Amniotic epithelial cell (primary cell): ENCODE measurements at places on chromosomes 1 and 21.

DNA sequence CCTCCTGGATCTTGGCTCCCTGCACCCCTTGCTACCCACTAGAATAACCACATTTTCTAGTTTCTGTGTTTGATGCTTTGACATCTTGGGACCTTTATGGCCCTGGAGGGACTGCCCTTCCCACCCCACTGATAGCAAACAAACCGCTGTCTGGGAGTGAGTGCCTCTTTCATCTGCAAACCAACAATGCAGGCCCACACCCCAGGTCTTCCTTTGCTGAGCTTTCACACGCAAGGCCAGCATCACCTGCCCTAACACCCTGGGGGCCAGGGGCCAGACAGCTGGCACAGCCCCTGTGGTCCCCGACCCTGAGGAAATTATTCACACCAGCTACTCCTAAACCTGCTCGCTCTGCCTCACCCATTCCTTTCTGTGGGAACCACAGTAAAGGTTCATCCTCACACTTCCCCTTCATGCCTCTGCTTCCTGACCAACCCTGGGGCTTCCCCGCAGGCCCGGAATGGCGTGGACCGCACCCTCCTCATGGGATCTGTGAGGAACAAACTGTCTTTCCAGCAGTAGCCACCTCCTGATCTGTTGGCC lies 15.4 kb downstream of the SLC2A7 start:
- DNase-seq, result no peak

DNA sequence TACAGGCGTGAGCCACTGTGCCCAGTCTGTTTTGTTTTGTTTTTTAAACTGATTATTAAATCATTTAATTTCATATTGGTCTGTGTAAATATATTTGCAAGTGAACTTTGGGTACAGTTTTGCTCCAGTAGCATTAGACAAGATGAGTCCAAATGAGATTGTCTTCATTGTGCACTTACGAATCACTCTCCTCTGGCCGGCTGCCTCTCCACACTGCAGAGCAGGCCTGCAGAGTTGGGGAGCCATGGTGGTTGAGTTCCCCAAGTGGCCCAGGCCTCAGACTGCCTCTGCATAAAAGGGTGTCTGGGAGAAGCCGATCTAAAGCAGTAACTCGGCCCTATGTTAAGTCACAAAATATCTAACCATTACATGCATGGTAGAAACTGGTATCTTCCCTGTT lies 74.8 kb downstream of the ATP5PO start:
- peak; percentile 14 for DNase-seq

- no peak for DNase-seq
Measured at GRCh38 chr1:213019450-213019849, 3.8 kb upstream of the ANGEL2 start.

DNA sequence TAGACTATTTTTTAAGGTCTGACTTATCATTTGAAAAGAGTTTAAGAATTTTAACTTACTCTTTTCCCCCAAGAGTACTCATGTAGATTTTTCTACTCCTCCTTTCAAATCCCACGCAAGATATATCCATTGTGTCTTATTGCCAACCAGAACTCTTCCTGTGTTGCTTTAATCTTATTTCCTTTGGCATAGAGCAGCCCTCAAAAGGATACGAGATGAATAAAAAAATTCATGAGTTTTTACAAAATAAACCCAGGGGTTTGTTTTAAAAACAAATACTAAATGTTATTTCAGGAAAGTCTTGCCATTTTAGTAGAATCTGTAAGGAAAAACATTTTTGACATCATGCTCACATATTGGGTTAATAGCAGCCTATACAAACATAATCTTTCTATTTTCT lies 543.2 kb upstream of the CXADR start:
- DNase-seq, result no peak

DNA sequence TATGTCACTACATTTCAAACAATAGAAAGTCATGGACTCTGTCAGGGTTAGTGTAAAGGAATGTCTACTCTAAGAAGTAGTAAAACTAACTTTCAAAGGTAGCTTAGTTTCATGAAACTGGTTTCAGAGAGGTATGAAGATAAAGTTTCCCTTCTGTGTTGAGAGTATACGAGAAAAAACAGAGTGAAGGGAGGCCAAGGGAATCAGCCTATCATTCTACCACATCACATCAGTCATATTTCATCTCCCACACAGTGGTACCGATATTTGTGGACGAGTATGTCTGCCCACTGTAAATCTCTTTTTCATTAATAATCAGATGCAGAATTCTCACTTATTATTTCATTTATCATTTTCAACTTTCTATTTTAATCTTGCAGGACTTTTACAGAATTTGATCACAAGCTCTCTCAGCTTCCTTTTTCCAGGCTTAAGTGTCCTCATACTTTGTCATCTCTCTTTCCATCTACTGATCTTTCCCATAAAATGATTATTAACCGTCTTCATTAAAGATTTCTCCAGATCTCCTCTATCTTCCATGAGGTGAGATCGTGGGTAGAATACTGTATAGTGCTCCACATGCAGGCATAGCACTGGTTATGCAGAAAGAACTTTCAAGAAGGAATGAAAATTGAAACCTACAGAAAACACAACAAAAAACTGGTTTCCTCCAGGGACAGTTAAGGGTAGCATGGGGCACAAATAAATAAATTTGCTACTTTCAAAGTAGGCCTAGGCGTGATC lies 11.5 kb upstream of the IFI16 start:
- DNase-seq, result no peak

DNA sequence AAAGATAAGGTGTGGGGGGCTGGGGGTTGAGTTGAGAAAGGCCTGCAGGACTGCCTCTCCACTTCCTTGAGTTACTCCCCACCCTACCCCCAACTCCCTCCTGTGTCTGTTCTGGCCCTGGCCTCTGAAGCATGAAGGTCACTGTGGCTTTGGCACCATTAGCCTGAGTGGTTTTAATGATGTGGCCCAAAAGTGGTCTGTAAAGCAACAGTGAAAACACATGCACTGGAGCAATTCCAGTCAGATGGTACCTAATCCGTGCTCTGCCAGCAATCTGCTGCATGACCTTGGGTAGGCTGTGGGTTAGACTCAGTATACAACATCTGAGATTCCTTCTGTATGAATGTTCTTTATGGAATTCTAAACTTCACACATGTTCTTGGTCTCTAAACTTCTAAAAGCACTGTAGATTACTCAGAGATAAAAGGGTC lies 86.5 kb upstream of the ATP1A1 start:
- peak; percentile 96 for DNase-seq

DNA sequence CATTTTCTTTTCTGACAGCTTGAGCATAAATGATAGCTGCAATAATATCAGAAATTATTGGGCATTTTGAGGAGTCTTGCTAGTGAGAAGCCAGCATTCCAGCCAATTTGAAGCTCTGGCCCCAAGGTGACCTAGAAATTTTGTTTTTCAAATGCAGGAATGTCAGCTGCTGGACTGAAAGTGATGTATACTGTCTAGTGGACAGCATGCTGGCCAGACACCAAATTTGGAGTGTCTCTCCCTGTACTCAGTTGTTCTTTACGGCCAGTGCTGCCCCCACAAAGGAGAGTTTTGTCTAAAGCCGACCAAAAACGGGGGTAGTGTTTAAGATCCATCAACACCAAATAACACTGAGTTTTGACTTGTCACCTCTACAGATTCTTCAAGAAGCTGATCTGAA lies 5.2 kb downstream of the RGS7 start:
- DNase-seq, result no peak

DNA sequence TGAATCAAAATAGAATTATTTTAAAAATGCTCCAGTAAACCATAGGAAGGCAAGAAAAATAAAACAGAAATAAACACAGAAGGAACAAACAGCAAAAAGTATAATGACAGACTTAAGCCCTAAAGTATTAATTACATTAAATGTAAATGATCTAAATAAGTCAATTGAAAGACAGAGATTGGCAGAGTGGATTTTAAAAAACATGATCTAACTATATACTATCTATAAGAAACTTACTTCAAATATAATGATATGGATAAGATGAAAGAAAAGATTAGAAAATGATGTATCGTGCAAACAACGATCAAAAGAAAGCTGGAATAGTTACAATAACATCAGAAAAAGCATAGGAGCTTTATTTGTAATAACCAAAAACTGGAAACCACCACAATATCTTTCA lies 90.8 kb downstream of the CAMK2N1 start:
- DNase-seq, result no peak

- no peak for DNase-seq
Measured at GRCh38 chr1:223358826-223359225, 5.2 kb downstream of the SUSD4 start.

GRCh38 chr1:159162516-159163265 lies 8.7 kb upstream of the CADM3 start:
- no peak for DNase-seq

GRCh38 chr1:200207711-200208126 lies 180.2 kb downstream of the NR5A2 start:
- DNase-seq, result peak; percentile 79

DNA sequence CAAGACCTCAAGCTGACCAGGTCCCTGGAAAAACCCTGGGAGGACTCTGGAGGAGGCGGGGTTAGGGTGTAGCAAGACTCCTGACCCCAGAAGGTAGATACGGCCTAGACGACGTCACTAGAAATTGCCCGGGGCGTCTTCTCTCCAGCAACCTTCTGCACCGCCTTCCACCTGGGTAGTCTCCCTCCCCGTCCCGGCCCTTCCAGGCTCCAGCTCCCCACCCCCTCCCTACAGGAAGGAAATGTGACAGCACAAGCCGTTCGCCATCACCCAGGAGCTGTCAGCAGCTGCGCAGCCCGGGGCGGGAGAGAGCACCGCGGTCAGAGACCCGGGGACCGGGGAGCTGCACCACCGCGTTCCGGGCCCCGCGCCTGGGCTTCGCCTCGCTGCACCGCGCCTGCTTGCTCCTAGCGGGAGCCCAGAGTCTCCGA lies 20.0 kb downstream of the SERTAD4 start:
- no peak for DNase-seq
